Cardiac septum (tissue), 1 donor: ENCODE measurements at places on chromosomes 5 and 9. TPM values are rescaled to one million over a fixed set of nuclear protein-coding genes. Genes with fewer than 3 reads are reported as not detected.

DNA sequence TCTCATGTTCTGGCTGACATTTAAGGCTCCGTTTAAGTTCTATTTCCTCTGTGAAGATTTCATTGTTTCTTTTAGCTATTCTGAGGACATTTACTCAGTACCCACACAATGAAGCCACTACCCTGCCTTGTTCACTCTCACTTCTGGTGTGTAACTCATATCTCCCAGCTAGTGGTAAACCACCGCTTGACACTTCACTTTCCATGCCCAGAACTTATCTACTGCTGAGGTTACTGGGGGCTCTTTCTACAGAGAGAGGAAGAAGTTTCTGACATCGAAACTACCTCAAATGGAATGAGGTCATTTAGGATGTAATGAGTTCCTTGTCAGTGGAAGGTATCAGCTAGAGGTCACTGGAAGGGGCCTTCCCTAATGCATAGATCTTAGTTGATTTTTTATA lies 501.5 kb downstream of the DMAC1 start:
- no peak for DNase-seq

DNA sequence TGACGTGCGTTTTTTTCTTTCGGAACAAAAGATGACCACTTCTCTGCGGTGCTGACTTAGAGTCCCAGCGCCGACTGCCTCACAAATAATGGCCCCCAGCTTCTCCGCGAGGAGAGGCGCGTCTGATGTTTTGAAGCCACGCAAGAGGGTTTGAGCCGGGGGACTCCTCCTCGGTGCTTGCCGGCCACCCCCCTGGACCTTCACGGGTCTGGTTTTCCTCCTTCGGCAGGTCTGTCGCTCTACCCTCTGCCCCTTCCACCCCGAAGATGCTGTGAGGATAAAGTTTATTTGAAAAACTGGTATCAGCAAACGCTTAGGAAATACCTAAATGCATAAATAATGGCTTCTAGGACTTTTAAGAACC lies 584 bp downstream of the USP20 start:
- no peak for DNase-seq

- no peak for DNase-seq
These were observed 755.2 kb upstream of the ACO1 start for GRCh38 chr9:31629292-31629691.

S1PR3 gene
- total RNA-seq, result 9.9 TPM
